LHCN-M2 (cell line): ENCODE measurements at places on chromosomes 5 and 9. TPM values are rescaled to one million over a fixed set of nuclear protein-coding genes. Genes with fewer than 3 reads are reported as not detected.

GRCh38 chr5:145521066-145521465 lies 314.1 kb downstream of the PRELID2 start:
- no peak for DNase-seq

CSF1R gene
- 0.40 and 1.4 TPM in 2 replicates for total RNA-seq

NUTM2G gene
- total RNA-seq, result not detected in 2 replicates

TAF11L5 gene
- total RNA-seq, result not detected in 2 replicates

PTPRD gene
- total RNA-seq, result not detected in 2 replicates
